NCI-H1092 treated with DMSO at 0.1 percent for 48 hours (cell line): ENCODE measurements at places on chromosomes 5 and 9.

- no peak for DNase-seq
These were observed 76.2 kb upstream of the STXBP1 start for GRCh38 chr9:127535834-127536233.

- no peak for DNase-seq
These were observed 35.9 kb upstream of the RAI14 start for GRCh38 chr5:34620185-34620584.

GRCh38 chr9:103707181-103707580, 386.9 kb upstream of the SMC2 start:
- no peak for DNase-seq

DNA sequence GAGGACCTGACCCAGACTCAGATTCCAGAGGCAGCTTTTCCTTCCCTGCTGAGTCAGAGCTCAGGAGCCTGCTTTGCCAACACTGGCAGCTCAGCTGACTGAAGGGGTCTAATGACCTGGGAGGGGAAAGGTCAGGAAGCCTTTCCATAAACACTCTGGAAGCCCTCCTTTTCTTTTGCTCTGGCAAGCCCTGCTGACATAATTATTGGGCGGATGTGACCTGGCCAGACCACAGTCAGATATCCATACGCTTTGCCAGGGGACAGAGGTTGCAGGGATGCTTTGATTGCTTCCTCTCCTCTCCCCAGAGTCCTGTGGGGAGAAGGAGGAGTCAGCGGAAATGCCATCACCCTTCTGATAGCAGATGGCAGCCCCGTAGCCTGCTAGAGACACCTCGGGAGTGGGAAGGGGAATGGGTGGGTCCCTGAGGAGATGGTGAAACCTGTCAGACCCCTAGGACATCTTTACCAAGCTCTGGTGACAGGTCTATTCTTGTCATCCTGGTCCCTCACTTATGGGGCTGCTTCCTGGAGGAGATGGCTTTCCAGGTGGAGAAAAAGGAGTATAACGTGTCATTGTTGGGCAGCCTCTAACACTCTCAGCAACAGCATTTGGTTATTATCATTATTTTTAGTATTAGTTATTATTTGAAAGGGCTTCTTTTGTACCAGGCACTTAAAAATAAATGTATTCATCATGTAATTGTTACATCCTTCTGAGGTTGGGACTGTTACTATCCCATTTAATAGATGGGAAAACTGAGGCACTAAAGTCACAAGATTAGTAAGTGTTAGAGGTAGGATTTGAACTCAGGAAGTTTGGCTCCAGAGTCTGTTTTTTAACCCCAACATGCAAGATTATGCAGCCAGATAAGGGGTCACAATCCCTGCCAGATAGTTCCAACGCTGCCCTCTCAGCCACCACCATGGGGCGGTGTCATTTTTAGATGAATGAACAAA, 11.6 kb downstream of the COL27A1 start:
- no peak for DNase-seq

DNA sequence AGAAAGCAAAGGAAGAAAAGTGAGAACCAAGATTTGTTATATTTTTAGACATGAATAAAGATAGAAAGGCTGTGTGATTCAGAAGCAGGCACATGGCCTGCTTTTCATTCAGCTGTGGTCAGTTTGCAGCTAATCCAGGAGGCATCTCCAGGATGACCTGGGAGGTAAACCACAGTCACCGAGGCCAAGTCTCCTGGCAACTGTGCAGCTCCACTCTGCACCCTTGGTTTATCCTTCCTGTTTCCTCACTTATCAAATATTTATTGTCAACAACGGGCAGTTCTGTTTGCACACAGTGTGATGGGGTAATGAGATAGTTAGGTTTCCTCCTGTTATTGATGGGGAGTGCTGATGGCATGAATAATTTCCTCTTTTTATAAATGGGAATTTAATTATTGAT, 243.0 kb downstream of the PSAT1 start:
- no peak for DNase-seq

- no peak for DNase-seq
These were observed 10.9 kb downstream of the LHX2 start for GRCh38 chr9:124022201-124023121.

DNA sequence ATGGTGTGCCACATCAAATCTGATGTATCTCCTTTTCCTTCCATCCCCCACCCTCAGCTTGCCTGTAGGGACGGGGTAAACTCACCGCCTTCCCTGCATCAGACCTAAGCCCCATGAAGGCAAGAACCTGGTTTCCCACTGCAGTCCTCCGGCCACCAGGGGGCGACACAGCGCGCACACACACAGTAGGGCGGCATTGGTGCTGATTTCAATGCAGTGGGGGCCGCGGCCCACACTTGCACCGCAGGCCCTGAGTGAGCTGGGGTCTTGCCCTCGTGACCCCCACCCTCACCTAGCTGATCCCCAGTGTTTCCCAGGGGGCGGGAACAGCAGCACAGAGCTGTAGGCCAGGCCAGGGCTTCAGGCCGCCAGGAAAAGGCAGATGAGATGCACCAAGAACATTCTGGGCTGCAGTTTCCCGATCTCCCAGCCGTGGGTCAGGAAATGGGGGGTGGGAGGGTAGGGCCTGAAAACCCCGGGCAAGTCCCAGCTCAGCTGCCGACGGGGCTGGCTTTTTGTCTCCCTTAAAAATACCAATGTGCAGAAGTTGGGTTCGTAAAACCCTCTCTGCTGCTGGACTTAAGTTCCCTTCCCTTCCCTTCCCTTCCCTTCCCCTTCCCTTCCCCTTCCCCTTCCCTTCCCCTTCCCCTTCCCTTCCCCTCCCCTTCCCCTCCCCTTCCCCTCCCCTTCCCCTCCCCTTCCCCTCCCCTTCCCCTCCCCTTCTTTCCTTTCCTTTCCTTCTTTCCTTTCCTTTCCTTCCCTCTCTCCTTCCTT, 19.5 kb downstream of the FAM163B start:
- DNase-seq: no peak

GRCh38 chr5:4646715-4647375, 493.3 kb upstream of the ADAMTS16 start:
- no peak for DNase-seq

DNA sequence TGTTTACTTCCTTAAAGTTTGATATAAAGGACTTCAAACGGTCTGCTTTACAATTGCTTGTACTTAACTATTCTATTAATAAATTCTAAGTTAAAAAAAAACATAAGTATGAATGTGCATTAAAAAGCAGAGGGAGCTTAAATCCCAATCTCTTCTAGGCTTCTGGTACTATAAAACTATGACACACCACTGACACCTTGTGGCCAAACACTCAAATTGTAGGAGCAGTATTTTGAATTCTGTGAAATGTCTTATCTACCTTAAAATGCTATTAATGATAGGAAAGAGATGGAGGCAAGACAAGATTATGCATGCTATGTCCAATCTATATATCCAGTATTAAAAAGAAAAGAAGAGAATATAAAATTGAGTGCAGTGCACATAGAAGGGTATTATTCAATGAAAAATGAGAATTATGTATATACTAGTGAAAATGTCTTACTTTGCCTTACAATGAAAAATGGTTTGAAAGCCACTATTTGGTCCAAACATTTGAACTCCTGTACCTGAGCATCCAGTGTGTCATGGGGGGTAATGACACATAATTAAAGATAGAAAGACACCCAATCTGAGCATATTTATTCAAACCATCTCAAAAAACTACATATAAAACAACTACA, 87.6 kb downstream of the ERP44 start:
- DNase-seq: peak; percentile 16

DNA sequence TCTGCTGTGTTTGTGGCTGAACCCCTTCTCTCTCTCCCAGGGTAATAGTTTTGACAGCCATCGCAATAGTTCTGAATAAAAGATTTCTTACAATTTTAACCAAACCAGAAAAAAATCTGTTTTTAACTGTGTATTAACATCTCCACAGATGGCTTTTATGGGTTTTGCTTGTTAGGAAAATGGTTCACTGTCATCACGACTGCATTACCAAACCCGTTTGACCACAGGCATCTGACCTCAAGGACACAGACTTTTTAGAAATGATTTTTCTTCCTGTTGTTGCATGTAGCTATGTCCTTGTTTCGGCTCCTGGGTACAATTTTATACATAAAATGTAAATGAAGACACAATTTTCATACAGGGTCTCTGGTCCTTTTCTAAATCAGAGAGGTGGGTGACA, 316.1 kb downstream of the IRX1 start:
- DNase-seq: no peak

- DNase-seq: no peak
These were observed 55.2 kb upstream of the OLFM1 start for GRCh38 chr9:135032041-135032835.

- no peak for DNase-seq
These were observed 210.1 kb downstream of the TARS1 start for GRCh38 chr5:33650911-33651310.

GRCh38 chr9:89435071-89435823, 62.7 kb downstream of the SEMA4D start:
- no peak for DNase-seq

- no peak for DNase-seq
These were observed 135.0 kb downstream of the OXCT1 start for GRCh38 chr5:41735213-41735612.

DNA sequence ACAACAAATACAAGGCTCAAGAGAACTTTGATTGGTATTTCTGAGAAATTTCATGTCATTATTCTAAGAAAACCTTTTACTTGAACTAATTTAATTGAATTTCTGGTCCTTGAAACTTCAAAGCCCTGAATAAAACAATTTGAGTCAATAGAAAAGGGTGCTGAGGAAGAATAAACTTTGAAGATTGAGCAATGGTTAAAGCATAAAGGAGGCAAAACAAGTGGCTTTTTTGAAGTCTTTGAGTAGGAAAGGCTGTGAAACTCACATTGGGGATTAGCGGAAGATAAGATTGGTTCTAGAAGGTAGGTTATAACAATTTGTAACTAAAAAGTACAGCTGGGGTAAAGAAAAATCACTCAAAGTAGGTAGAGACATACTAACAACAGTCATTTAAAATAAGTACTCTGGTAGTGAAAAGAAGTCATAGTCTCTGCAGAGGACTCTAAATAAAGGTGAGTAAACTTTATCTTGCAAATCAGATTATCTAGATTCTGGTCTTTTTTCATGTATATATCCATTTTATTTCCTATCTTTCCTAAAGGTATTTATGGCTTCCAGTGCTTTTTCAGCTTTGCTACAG, 6.4 kb upstream of the PLPP1 start:
- no peak for DNase-seq

GRCh38 chr9:133888048-133888808, 103.9 kb downstream of the VAV2 start:
- peak; percentile 62 for DNase-seq
